ENCODE measurements at places on chromosomes 6 and 20. TPM values are rescaled to one million over a fixed set of nuclear protein-coding genes. Genes with fewer than 3 reads are reported as not detected.

STMND1 gene
- not detected for total RNA-seq

KCNS1 gene
- total RNA-seq = 1.2 TPM

MYT1 gene
- total RNA-seq = 6.9 TPM

RBM24 gene
- 31.4 TPM for total RNA-seq

KCNQ2 gene
- total RNA-seq = 159 TPM

CFAP61 gene
- total RNA-seq = 2.0 TPM

KHDC1 gene
- total RNA-seq = 2.9 TPM

CDH22 gene
- 2.0 TPM for total RNA-seq

HLA-DRB5 gene
- total RNA-seq = 1.6 TPM

ASIP gene
- total RNA-seq = not detected

PLA2G7 gene
- total RNA-seq = 1.6 TPM

INSM1 gene
- 8.6 TPM for total RNA-seq

RBPJL gene
- total RNA-seq = not detected

ZNF165 gene
- 1.2 TPM for total RNA-seq

PKIG gene
- 32.2 TPM for total RNA-seq

UNC5CL gene
- under 0.01 TPM for total RNA-seq

SNAP91 gene
- total RNA-seq = 108 TPM

LY6G5C gene
- 5.3 TPM for total RNA-seq

FNDC11 gene
- total RNA-seq = 6.1 TPM
